ENCODE measurements at places on chromosomes 4 and X. TPM values are rescaled to one million over a fixed set of nuclear protein-coding genes. Genes with fewer than 3 reads are reported as not detected.
A peak's percentile ranks its signal among the peaks of the same experiment; 100 is the strongest.

DNA sequence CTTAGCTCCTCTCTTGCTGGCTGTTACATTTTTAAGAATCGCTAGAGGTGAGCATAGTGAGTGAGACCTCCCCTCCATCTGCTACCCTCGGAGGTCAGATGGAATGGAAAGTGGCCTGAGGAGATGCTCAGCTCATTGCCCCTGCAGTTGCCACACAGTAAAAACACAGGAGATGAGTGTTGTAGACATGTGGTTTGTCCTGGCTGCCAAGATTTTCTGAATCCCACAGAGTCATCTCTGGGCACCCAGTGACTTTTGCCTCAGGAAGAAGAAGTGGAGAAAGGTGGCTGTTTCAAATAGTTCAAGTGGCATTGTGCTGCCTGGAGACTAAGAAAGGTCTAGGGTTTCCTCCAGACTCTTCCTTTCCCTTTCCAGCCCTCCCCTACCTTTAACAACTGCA is 271.0 kb downstream of the STK32B start:
- DNase-seq: no peak

The LRP2BP gene
- 0.40 TPM for total RNA-seq

DNA sequence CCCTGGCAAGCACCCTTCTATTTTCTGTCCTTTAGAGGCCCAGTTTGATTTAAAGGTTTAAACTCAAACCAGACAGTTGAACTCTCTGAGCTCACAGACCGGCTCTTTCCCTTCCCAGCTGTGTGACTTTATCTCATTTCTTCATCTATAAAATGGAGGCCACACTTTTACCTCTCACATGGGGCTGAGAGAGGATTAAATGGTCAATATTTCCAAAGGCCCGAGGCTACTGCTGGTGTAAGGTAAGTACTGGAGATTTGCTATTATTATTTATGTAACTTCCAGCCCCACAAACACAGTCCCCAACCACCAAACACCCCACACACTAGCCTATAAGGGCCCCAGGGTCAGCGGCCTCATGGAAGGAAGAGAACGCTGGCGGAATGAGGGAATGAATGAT is 13.6 kb upstream of the CYTL1 start:
- no peak for DNase-seq

DNA sequence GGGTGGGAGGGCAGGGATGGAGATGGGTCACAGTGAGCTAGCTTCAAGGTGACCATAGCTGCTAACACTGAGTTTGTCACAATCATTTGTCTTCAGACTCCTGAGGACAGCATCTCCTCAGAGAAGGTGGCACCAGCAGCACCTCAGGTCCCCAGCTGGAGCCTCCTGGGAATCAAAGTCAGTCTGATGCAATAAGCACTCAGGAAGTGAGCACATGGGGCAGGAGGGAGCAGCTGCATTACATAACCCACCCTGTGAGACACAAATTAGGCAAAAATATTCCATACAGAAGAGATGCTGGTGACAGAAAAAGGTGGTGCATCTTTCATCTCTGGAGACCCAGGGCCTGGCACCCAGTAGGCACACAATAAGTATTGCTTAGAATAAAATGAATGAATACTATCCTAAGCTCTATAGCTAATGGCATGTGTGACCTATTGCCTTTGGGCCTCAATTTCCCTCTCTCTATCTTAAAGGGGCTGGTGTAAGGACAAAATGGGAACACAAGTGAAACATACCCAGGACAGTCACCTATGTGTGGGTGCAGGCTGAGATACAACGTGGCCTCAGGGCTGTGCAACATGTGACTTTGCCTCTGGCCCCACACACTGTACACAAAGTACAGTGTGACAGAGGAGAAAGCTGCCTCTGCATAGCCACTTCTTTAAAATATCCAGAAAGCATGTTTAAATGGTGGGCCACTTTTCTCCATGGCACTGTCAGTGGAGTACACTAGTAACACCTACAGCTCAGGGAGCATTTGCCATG is 37.1 kb downstream of the SLC39A8 start:
- no peak for DNase-seq

DNA sequence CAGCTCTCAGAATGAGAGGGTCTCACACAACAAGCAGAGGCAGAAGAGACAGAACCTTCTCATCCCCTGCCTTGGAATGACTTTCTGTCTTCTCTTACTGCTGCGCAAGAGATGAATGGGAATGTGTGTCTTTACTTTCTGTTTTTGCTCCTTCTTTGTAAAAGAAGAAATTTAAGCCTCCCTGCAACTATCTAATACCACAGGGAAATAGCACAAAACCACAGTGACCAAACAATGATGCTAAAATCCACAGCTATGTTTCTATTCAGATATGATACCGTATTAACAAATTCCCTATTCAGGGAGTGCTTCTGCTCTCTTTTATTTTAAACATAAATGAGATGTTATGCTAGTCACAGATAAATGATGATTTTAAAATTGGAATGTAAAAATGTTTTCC is 173.8 kb upstream of the RAI2 start:
- no peak for DNase-seq

- DNase-seq: no peak
Observed at GRCh38 chr4:26192899-26193869, 127.6 kb upstream of the RBPJ start.

The TLR2 gene
- total RNA-seq: 5.3 TPM

DNA sequence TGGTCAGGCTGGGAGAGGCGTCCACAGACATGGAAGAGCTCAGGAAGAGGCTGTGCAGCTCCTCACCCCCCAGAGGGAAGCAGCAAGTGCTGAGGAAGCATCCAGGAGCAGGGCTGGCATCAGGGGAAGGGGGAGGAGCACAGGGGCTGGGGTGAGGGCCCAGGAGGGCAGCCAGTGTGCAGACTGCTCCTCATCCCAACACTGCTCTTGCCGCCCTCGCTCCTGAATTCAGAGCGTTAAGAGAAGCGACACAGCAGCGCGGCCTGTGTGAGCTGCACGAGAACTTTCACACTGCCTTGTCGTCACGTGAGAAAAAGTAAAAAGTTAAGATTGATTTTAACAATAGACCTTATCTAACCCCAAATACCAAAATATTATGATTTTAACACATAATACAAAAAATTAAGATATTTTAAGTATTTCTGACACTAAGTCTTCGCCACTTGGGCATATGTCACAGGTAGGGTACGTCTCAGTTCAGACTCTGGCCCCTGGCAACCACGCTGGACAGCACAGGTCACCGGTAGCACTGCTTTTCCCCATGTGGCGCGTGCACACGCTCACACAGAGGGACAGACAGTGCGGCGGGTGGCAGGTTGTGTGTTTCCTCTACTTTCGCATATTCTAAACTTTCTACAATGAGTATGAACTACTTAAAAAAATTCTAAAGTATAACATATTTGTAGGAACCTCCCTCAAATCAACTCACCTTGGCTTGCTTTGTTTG is 19.7 kb downstream of the NOP14 start:
- DNase-seq: no peak

The LANCL3 gene
- total RNA-seq: 4.6 TPM

The PDE6B gene
- total RNA-seq: 1.4 TPM

GRCh38 chrX:12972243-12972642 is 2.7 kb upstream of the TMSB4X start:
- no peak for DNase-seq

GRCh38 chr4:149965206-149965605 is 113.0 kb upstream of the DCLK2 start:
- no peak for DNase-seq

- no peak for DNase-seq
Observed at GRCh38 chr4:165464813-165465381, 86.1 kb downstream of the CPE start.

GRCh38 chr4:138869631-138870030 is 145.9 kb upstream of the NOCT start:
- no peak for DNase-seq

DNA sequence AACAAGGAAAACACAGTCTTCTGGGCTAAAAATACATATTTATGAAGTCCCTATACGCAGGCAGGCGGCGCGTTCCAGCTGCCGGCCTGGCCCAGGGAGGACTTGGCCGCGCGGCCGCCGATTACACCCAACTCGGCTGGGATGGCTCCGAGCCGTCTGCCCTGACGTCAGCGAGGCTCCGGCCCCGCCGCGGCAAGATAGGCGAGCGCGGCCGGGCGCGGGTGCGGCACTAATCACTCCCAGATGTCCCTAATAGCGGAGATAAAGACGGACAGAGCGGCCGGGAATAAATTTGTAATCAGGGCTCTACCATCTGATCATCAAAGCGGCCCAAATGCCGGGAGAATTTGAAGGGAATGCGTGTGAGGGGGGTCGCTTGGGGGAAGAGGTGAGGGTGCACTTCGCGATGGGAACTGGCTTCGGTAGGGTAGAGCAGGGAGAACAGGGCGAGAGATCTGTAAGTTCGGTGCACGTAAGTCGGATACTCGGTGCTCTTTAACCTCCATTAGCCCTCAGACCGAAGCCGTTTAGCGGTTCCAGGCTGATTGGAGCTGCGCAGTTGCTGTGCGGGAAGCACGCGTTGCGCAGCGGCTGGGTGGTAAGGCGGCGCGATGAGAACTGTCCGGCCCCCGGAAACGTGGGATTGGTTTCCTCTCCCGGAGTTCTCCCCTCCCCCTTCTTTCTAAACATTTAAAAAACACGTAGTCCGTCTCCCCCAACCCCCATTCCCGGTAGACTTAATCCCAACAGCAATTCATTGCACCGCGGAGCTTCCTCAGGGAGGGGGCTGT is 7.7 kb downstream of the HAND2 start:
- DNase-seq: peak; percentile 71

- peak; percentile 79 for DNase-seq
Observed at GRCh38 chrX:129957241-129958082, 25.0 kb upstream of the BCORL1 start.

GRCh38 chrX:120755066-120755846 is 120.4 kb downstream of the CT47B1 start:
- DNase-seq: peak; percentile 37

The HS6ST2 gene
- total RNA-seq: 0.70 TPM

The MTTP gene
- 1.6 TPM for total RNA-seq

DNA sequence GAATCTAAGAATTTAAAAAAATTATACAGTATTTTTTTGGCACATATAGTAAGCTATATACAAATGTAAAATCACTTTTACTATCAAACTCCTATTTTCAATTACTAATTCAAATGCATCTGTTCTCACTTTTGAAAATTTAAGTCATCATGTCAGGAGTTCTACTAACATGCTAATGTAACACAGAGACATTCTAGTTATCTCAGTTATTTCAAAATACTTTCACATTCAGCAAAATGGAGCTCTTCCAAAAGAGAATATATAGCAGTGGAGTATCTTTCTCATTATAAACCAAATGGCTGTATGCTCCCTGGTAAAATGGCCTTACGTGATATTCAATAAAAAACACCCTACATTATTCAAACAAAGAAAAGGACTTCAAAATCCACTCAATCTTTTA is 42.3 kb downstream of the RFC1 start:
- no peak for DNase-seq

DNA sequence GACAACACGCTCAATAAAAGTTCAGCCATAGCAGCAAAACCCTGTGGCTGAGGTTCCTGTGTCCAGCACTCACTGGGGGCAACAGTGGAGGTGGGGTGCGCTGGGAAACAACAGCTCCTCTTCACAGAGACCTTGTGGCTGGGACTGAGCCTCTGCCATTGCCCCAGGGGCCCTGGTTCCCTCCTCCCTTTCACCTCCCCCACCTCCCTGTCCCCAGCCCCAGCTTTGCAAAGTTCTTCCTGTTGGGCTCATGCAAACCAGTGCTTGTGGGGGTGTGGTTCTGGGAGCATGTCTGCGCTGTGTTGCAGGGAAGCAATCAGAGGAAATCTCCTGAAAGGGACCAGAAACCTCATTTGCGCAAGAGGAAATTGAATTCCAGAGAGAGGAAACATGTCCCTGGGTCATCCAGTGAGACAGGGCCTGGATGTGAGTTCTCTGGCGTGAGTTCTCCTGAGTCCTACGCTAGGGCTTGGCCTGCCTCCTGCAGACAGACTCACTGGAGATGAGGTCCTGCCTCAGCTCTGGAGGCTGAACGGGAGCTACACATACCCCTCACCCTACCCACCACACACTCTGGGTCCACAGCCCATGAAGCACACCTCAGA is 7.4 kb downstream of the FATE1 start:
- no peak for DNase-seq

GRCh38 chrX:119455264-119455663 is 13.0 kb upstream of the SLC25A5 start:
- DNase-seq: no peak

GRCh38 chr4:21387683-21388082 is 560.9 kb downstream of the KCNIP4 start:
- DNase-seq: no peak

GRCh38 chrX:9867226-9867625 is 81.0 kb downstream of the SHROOM2 start:
- DNase-seq: no peak

The ANKRD37 gene
- total RNA-seq: 9.1 TPM

- no peak for DNase-seq
Observed at GRCh38 chrX:103691059-103691458, 4.6 kb upstream of the MORF4L2 start.

The OPN1MW gene
- not detected for total RNA-seq

The JADE3 gene
- total RNA-seq: 7.0 TPM

DNA sequence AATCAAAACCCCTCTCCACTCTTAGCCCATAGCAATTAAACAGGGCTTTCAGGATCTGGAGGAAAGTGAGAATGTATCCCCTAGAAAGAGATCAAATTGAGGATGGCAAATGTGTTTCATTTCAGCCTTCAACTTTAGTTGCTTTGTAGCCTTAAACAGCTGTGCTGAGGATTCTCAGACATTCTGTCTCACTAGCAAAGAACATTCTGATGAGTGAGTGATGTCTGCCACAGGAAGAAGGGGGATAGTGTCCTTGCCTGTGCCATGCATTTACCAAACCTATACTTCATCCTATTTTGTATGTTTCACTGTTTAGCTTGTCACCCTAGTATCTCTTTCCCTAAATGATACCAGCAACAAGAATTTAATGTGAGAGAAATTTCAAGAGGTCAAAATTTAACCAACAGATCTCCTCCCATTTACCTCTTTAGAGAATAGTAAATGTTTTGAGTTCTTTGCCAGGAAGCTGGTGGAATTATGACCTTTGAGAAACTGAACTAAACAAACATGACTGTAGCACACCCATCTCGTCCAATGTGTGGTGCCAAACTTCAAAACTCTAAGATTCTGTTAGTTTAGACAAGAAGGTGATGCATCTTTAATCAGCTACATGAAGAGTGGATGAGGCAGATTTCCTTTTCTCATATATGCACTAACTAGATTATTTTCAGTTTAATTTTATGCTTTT is 165.6 kb downstream of the PALLD start:
- no peak for DNase-seq

The PRDM5 gene
- 7.4 TPM for total RNA-seq

The MTNR1A gene
- 5.8 TPM for total RNA-seq

The NR0B1 gene
- total RNA-seq: not detected

DNA sequence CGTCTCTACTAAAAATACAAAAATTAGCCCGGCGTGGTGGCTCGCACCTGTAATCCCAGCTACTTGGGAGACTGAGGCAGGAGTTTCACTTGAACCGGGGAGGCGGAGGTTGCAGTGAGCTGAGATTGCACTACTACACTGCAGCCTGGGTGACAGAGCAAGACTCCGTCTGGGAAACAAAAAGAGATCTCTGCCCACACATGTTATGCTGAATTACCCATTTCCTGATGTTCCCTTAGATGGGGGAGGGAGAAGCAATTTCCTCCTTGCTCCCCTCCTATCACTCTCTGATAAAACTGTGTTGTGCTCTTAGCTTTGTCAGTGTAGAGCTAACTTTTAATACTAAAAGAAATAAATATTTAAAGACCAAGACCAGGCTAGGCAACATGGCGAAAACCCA is 102.5 kb downstream of the LARP7 start:
- DNase-seq: no peak

The ZBED1 gene
- total RNA-seq: 56.3 TPM

The GPRASP1 gene
- total RNA-seq: 5.0 TPM

The MTMR8 gene
- 9.0 TPM for total RNA-seq

The MUC7 gene
- not detected for total RNA-seq

GRCh38 chr4:113113151-113113550 is 63.7 kb downstream of the ANK2 start:
- no peak for DNase-seq

Measured in left colon (tissue), 2 donors.